ENCODE measurements at places on chromosomes 7 and 10.

GRCh38 chr10:124997771-124998623 lies 56.1 kb downstream of the ZRANB1 start:
- DNase-seq: no peak

GRCh38 chr7:131021460-131021859 lies 287.5 kb upstream of the KLF14 start:
- DNase-seq: no peak

DNA sequence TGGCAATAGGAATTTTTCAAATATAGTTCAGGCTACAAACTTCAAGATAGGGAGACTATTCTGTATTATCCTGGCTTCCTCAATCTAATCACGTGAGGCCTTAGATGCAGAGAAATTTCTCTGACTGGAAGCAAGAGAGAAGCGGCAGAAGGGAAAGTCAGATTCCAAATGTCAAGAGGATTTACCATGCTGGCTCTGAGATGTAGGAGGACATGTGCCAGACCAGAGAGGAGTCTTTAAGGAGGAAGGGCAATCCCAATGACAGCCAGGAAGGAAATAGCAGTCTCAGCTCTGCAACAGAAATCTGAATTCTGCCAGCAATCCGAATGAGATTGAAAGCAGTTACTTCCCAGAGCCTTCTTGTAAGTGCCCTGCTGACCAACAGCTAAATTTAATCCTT lies 57.4 kb downstream of the NUTM2E start:
- DNase-seq: no peak

DNA sequence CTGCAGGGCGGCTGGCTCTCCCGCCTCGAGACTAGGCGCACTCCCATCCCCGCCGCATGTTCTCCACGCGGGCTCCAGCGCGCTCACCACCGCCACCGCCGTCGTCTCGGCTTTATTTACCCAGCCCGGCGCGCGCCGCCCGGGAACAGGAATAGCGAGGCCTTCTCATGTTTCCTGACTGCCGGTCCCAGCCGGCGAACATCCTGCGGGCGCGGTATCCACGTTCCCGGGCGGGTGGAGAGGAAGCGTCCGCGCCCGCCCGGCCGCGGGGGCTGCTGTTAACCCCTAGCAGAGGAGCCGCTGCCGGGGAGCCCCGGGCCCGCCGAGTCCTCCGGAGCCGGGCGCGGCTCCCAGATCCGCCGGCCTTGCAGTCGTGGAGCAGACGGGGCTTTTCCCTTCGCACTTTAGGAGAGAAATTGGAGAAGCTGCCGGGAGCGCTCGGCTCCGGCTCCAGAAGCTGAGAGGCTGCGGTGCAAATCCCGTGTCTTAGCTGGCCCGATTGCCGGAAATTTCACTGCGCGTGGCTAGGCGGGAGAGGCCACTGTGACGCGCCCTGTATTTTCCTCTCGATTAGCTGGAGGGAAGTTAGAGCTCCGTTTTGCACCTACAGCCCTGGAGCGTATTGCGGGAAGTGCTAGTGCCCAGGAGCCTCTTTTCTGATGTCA lies at the start of gene MKX:
MKX (minus strand) TSS at position 88 of the 665 bp plus-strand sequence. CDS start 2,404 bp downstream, outside the sequence.
- DNase-seq: no peak

DNA sequence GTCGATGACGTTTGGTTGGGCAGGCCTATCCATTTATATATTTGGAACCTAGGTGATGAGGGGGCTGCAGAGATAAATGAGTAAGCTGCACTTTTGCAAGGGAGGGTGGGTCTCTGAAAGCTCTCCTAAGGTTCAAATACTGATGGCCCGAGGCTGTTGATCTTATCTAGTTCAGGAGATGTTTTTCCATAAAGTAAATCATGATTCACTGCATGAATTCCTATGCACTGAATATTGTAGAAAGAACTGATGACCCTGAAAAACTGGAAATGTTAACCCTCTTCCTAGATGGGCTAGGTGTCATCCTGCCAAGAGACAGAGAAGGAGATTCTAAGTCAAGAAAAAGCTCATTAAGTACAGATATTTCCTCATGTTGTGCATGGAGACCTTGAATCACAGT lies 459.9 kb downstream of the PLXNA4 start:
- DNase-seq: no peak

GRCh38 chr7:129707910-129708499 lies 96.5 kb downstream of the NRF1 start:
- no peak for DNase-seq

GRCh38 chr10:15703151-15703880 lies 16.4 kb downstream of the ITGA8 start:
- no peak for DNase-seq

DNA sequence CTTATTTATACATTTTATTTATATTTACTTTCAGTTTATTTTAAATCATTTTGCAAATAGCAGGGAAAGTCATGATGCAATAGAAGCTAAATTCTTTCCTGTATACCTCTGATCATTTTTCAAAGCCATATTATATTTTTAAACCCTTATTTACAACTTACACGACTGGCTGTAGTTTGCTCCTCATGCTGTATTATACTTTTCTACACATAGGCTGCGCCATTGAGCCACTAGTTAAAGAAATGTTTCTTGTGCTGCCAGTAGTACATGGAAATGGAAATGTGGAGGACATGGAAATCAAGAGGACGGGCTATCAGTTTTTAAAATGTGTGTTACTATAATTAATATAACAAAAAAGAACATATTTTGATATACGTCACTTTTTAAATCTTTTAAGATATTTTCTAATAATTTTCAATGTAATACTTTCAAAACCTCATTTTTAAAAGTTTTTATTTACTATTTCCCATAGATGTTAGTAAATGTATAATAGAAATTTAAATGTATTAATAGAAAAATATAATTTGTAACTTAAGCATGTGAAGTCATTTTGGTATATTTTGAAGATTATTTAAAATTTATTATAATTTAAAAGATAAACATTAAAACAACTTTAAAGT lies 118.5 kb downstream of the VTI1A start:
- peak; percentile 41 for DNase-seq

DNA sequence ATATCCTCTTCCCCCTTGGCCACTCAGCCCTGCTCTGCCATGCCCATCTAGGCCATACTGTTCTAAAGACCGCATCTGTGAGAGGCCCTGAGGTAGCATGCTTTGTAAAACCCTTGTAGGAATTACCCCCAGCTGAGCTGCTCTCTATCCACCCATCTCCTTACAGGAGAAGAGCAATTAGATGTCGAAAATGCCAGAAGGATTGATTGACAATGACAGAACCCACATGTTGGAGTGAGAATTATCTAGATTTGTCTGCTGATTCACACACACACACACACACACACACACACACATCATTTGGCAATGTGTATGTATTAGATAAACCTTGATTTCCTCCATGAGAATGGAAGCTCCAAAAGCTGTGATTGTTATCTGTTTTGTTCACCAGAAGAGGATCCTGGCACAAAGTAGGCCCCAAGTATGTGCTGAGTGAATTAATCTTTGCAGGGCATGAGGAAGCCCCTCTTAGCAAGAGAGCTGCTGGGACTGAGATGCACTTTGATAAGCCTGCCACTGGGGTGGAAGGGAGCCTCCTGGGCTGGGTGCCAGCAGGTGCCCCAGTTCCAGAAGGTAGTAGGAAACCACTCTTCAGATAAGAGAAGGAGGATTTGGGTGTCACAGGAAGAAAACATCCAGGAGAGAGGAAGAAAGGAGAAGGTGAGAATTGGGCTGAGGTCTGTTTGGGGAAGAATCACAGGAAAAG lies 187.5 kb upstream of the ADO start:
- no peak for DNase-seq

DNA sequence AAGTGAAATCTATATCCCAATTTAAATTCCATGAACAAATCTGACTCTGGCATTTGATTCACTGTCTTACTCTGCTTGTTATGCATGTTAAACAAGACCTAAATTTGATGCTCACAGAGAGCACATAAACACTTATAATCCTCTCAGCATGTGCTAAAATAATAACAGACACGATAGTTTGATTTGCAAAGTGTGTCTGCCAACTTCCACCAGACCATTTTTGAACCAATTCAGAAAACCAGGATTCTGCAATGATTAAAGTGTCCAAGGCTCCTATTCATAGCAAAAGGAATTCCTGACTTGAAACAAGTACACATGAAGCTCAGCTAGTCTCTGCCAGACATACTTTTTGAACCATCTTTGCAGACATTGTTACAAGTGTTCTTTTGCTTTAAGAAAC lies 11.2 kb downstream of the RBM20 start:
- DNase-seq: no peak

DNA sequence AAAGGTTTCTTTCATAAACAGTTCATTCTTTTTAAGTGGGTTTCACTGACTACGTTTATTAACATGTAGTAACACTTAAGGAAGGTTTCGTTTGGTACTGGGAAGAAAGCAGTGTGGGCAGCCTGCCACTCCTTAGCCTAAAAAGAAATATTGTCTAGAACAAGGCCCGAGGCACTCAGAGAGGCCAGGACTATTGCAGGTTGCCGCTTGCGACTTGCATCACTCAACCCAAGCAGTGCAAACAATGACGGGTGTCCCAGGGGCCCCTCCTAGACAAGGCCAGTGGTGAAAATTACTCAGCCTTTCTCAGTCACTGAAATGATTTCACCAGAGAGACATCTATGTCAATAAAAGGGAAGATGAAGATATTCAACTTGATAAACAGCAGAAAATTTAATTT lies 243.9 kb downstream of the SNX13 start:
- peak; percentile 11 for DNase-seq

DNA sequence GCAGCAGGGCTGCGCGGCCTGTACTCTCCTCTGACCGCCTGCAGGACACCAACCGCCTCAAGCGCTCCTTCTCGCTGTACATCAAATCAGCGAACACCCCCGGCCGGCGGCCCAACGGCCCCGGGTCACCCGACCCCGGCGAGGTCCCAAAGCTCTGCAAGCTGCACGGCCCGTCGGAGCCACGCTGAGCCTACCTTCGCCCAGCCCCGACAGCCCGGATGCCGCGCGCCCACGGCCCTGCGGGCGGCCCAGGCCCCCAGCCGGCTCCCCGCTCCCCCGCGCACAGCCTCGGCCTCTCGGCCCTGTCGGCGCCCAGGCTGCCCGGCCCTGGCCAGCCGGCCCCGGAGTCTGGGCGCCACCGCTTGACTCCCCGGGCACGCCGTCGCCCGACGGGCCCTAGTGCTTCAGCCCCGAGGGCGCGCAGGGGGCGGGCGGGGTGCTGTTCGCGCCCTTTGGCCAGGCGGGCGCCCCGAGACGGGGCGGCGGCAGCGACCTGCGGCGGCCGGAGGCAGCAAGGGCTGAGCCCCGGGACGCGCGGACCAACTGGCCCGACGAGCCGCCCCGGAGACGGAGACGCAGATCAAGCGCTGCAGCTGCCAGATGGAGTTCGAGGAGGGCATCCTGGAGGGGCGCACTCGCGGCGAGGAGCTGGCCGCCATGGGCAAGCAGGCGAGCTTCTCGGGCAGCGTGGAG lies 11.1 kb upstream of the SEC24C start:
- no peak for DNase-seq

DNA sequence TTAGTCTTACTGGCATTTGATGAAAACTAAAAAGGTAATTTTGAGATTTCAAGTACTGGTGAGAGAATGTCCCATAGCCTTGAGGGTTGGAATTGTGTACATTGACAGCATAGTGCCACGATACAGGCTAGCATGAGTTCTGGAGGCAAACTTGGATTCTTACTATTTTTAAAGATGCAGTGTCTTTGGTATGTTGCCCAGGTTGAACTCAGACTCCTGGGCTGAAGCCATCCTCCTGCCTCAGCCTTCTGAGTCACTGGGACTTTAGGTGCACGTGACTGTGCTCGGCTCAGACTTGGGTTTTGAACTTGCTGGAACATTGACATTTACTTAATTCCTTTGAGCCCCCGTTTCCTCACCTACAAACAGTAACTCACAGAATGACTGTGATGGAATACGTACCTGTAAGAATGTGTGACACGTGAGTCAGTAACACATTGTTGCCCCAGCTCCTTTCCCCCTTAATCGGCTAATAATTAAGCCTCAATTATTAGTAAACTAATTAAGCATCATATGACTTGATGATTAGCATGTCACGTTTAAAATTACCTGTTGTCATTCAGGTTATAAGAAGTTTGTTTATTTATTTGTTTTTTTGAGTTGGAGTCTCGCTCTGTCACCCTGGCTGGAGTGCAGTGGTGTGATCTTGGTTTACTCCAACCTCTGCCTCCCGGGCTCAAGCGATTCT lies 10.6 kb downstream of the DNAJB6 start:
- DNase-seq: no peak

DNA sequence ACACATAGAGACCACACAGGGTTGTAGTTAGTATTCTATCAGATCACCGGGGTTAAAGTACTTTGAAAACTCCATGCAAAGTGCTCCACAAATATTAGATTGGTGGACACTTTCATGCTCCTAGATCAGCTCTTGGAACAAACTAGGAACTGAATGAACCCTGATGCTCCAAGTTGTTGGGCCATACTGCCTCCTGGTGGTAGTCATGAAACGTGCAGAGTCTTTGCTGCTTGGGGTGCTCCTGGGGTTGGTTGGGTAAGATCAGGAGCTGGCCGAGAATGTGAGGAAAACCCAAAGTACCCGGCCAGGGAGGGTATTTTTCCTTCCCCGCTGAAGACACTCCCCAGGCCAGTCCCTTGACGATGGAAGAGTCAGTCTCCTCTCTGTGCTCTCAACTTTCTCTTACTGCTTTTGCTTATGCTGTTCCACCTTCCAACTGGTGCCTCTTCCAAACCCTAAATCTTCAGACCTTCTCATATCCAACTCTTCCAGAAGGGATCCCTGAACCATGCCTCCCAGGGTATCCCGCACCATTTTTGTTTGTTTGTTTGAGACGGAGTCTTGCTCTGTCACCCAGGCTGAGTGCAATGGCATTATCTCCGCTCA lies 918 bp upstream of the RPEL1 start:
- DNase-seq: peak; percentile 26

GRCh38 chr10:113739031-113739430 lies 12.5 kb upstream of the PLEKHS1 start:
- no peak for DNase-seq

GRCh38 chr7:27080844-27081436 lies 14.9 kb downstream of the HOXA1 start:
- DNase-seq: no peak

DNA sequence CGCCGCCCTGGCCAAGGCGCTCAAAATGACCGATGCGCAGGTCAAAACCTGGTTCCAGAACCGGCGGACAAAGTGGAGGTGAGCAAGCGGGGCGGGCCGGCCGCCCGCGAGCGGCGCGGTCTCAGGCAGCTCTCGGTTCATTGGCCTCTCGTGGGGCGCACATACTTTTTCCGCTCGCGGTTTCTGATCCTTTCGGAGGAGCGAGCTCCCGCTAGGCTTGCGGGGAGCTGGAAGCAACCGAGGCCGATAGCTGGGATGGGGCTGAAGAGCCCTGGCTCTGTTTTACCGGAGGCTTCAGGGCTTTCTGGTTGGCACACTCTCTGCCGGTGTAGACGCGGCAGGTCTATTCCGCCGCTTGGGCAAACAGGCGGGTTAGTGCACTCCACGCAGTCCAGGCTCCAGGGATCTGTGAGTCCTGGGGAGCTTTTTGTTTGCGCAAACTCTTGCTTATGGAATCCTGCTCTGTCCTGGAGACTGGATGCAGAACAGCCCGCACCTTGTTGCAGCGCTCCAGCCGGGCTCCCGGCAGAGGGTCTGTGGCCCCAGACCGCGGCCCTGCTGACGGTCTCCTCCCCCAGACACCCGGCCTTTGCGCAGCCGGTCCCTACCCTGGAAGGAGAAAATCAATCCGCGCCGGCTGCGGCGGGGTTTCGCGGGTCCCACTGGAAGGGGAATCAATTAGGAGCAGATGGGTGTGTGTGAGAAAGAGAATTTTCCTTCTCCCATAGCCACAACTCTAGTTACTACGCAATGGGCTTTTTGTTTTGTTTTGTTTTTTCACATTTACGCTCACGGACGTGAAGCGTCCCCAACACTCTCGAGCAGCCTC lies 3.4 kb downstream of the TLX1 start:
- DNase-seq: no peak
